Dermis microvascular lymphatic vessel endothelial cell (primary cell): ENCODE measurements at places on chromosomes 6 and 20. TPM values are rescaled to one million over a fixed set of nuclear protein-coding genes. Genes with fewer than 3 reads are reported as not detected.

GRCh38 chr6:27755768-27756167 lies 156.4 kb downstream of the OR2B2 start:
- no peak for DNase-seq

- no peak for DNase-seq
Observed at GRCh38 chr6:15661853-15662325, 939 bp downstream of the DTNBP1 start.

Gene ADGB
- not detected in 2 replicates for total RNA-seq

DNA sequence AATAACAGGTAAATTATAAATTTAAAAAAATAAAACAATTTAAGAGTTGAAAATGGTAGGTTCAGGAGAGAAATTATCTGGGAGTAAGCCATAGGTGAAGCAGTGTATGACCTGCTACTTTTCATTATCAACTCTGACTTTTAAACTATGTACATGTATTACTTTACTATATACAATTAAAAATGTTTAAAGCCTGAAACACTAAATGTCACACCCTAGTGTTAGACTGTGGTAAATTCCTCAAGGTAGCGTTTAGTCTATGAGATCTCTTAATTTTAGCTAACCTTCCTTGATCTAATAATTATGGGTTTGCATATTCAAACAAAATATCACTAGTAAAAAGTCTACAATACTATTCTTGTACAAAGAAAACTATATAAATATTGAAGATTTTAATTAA lies 22.3 kb upstream of the TBC1D32 start:
- DNase-seq = no peak

DNA sequence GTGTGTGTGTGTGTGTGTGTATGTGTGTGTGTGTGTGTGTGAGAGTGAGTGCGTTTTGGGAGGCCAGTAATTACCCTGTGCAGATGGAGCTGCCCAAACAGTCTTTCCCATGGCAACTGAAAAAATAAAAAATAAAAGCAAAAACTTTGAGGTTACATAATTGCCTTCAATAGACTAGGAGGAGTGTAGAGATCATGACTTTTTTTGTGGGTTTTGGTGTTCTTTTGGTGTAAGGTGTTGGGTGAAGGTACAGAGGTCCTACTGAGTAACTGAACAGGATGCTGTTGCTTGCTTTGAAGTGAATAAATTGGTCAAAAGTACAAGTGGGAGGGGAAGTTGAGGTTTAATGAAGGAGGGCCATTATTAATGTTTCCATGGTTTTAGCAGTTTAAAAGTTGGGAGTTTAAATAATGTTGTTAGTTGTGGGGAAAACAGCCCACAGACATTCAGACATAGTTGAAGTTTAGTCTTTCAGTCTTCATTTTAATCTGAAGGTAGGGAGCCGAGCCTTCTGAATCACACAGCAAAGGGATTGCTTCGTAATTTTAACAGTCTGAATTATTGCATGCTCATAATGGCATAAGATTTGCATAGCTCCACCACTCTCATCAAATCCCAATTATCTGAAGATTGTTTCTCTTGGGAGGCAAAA lies 251.4 kb downstream of the PRL start:
- DNase-seq = no peak

Gene BMP6
- total RNA-seq = 72.8 and 153 TPM in 2 replicates

Gene CNPY3
- 15.5 and 22.3 TPM in 2 replicates for total RNA-seq

Gene GATA5
- total RNA-seq = not detected in 2 replicates
